ENCODE measurements at places on chromosomes 16 and 17. TPM values are rescaled to one million over a fixed set of nuclear protein-coding genes. Genes with fewer than 3 reads are reported as not detected.

CCL4L2 gene
- not detected for polyA plus RNA-seq

RHBDL1 gene
- polyA plus RNA-seq: 0.84 TPM

RAB26 gene
- polyA plus RNA-seq: 3.4 TPM

PIRT gene
- polyA plus RNA-seq: 0.04 TPM

TBX21 gene
- 0.15 TPM for polyA plus RNA-seq

KRTAP4-9 gene
- polyA plus RNA-seq: not detected

NAE1 gene
- polyA plus RNA-seq: 42.7 TPM

HS3ST3A1 gene
- 3.8 TPM for polyA plus RNA-seq

SSTR5 gene
- 0.13 TPM for polyA plus RNA-seq

AURKB gene
- 22.8 TPM for polyA plus RNA-seq

CX3CL1 gene
- polyA plus RNA-seq: 6.5 TPM

STH gene
- not detected for polyA plus RNA-seq

TSNAXIP1 gene
- polyA plus RNA-seq: 1.2 TPM

ZFP3 gene
- 12.6 TPM for polyA plus RNA-seq

CCDC182 gene
- not detected for polyA plus RNA-seq

RAD51D gene
- polyA plus RNA-seq: 6.5 TPM

SYNGR3 gene
- 1.5 TPM for polyA plus RNA-seq

APOBR gene
- polyA plus RNA-seq: 1.2 TPM

KRTAP4-4 gene
- polyA plus RNA-seq: not detected

MMP28 gene
- polyA plus RNA-seq: 3.5 TPM

MILR1 gene
- 4.0 TPM for polyA plus RNA-seq

USH1G gene
- not detected for polyA plus RNA-seq

CCDC137 gene
- polyA plus RNA-seq: 15.5 TPM

TSPAN10 gene
- polyA plus RNA-seq: 1.4 TPM

NT5C3B gene
- 46.3 TPM for polyA plus RNA-seq

TNS4 gene
- 0.11 TPM for polyA plus RNA-seq

CDH5 gene
- polyA plus RNA-seq: 86.6 TPM

C17orf113 gene
- polyA plus RNA-seq: 1.3 TPM

TMEM88 gene
- 22.4 TPM for polyA plus RNA-seq

DHX58 gene
- 5.2 TPM for polyA plus RNA-seq

SULT1A2 gene
- polyA plus RNA-seq: 0.93 TPM

MSRB1 gene
- polyA plus RNA-seq: 30.5 TPM
